Stimulated activated CD8-positive, alpha-beta memory T cell treated with anti-CD3 and anti-CD28 coated beads, Interleukin-7, amount 100 ng/mL, for 1 hour (primary cell): ENCODE measurements at places on chromosomes 2 and 18.

- DNase-seq, result no peak
Observed at GRCh38 chr2:47049502-47049901, 105.6 kb downstream of the STPG4 start.

GRCh38 chr18:55012008-55012407 lies 52.7 kb upstream of the CCDC68 start:
- DNase-seq, result no peak

DNA sequence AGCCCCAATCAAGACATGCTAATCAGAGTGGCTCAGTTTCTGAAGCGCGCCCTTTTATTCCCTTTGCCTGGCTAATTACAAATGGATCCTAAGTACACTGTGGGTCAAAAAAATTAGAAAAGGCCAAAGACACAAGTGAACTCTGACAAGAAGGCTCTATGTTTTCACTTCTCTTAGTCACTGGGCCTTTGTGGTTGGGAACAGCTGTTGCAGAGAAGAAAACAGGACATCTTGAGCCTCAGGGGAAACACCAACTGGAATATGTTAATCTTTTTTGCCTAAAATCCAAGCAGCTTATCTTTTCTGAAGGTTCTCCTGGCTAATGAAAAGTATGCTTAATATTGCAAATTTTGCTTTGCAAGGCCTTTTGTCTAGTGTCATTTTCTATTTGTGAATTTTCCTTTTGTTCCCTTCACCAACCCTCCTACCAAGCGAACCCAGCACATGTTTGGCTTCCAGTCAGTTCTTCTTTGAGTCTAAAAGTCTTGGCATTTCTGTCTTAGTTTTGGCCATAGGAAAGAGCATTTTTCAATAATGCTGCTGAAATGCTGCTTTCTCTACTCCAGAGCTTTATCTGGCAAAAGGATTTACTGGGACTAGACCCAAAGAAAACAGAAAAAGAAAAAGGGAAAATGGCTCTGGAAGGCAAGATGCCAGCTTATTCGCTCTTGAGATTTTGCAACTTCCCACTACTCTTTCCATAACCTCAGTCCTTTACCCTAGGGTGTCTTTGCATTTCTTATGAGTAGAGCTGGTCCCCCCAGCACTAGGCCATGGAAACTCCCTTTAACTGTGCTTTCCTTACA lies 440.2 kb upstream of the ST6GAL2 start:
- no peak for DNase-seq

DNA sequence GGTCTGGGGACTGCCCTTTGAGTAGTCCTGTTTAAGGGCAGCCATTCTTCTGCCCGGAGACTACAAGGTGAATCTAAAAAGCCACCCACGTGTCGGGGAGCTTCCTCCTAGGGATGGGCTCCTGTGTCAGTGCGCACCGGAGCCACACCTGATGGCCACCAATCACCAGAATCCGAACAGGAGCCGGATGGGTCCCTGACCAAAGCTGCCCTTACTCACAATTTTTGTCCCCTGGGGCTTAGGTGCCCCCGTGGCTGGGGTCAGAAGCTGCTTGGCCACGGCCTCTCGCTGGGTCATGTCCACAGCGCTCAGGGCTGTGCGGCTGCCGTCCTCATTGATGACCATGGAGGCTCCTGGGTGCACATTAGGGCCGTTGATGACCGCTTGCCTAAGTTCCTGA lies 30.9 kb downstream of the POLR1A start:
- DNase-seq, result no peak

DNA sequence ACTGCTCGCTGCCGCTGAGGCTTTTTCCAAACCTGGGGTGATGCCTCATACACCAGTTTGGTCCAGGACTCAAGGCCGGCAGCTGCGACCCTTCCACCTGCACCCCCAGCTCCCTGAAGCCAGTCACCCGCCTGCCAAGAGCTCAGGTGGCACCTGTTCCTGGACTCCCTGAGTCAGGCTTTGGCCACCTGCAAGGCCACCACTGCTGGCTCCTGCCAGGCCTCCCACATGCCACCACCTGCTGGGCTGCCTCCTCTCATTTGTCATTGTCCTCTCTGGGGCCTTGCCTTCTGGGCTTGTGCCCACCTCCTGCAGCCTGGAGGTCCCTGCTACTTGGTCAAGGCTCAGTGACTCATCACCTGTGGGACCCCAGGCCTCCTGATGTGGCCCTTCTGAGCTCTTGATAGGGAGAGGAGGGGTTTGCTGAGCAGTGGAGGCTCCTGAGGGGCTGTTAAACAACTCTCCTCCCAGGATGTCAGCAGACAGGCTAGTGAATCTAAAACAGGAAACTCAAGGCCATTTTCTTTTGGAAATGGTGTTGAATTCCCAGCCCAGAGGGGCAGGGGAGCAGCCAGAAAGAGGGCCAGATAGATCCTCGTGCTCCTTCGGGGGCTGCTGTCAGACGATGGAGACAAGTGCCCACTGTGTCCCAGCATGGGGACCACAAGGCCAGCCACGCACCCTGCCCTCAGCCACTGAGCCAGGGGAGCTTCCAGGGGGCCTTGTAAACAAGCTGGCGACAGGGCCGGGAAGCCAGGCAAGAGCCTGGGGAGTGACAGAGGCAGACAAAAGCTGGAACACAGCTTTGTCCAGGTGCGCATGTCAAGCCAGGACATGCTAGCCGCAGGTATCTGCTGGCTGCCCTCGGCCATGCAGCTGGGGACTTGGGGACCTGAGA lies 416.8 kb downstream of the LRATD1 start:
- no peak for DNase-seq

GRCh38 chr2:227464851-227465250 lies 7.1 kb upstream of the AGFG1 start:
- no peak for DNase-seq

GRCh38 chr2:98608962-98609604 lies 694 bp downstream of the UNC50 start:
- DNase-seq, result no peak

- no peak for DNase-seq
Observed at GRCh38 chr2:134391751-134392160, 137.9 kb downstream of the MGAT5 start.

DNA sequence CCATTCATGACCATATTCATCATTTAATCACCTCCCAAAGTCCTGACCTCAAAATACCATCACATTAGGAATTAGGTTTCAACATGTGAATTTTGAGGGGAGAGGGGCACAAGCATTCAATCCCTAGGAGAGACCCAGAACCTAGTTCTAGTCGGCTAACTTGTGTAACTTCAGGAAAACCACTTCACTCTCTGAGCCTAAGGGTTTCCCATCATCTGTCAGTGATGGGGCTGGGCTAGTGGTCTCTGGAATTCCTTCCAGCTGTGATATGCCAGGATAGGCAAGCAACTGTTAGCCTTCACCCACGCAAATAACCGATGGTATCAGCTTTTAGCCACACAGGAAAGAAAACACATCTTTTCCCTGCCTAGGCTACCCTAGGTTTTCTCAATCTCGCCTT lies 52.5 kb upstream of the MEX3C start:
- no peak for DNase-seq

- no peak for DNase-seq
Observed at GRCh38 chr2:154901063-154901462, 202.6 kb downstream of the KCNJ3 start.

- no peak for DNase-seq
Observed at GRCh38 chr2:181203412-181203811, 223.0 kb downstream of the UBE2E3 start.

DNA sequence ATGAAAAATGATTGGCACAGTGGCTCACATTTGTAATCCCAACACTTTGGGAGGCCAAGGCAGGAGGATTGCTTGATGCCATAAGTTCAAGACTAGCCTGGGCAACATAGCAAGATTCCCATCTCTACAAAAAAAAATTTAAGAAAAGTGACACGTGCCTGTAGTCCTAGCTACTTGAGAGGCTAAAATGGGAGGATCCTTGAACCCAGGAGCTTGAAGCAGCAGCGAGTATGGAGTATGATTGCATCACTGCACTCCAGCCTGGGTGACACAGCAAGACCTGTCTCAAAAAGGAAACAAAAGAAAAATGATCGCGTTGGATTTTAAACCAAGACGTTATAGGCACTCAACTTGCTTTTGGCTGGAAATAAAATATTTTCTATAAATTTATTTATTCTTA lies 37.8 kb upstream of the CREB1 start:
- no peak for DNase-seq

- no peak for DNase-seq
Observed at GRCh38 chr2:44245083-44245861, 30.0 kb upstream of the SLC3A1 start.

- DNase-seq, result no peak
Observed at GRCh38 chr2:208708486-208708885, 301.9 kb downstream of the PTH2R start.

GRCh38 chr2:173021939-173022371 lies 53.7 kb upstream of the MAP3K20 start:
- DNase-seq, result no peak

DNA sequence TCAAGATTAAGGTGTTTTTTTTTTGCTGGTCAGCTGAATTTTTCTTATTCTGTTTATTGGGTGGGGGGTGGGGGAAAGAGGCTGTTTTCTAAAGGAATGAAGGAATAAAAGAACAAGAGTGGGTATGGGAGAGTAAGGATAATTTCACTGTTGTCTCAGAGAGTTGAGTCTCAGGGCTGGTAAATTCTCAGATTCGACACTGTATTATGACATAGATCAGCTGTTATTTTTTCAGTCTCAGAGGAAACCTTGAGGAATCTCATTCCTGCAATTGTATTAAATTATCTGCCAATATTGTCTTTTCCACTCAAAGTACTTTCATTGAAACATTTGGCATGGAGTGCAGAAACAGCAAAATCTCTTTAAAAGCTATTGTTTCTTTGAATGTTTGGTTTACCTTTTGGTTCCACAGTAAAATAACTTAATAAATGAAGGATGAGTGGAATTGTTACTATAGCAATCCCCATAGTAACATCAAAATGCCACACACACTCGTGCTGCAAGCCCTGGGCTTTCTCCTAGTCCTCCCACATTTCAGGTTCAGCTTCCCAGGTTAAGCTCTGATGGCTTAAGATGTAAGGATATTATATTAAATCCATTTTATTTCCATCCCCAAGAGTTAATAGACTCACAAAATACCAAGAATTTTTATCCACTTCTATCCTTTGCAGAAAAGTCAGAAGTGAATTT lies 478.7 kb upstream of the TCF4 start:
- no peak for DNase-seq

GRCh38 chr18:22465859-22466457 lies 48.2 kb upstream of the CTAGE1 start:
- DNase-seq, result peak; percentile 16

DNA sequence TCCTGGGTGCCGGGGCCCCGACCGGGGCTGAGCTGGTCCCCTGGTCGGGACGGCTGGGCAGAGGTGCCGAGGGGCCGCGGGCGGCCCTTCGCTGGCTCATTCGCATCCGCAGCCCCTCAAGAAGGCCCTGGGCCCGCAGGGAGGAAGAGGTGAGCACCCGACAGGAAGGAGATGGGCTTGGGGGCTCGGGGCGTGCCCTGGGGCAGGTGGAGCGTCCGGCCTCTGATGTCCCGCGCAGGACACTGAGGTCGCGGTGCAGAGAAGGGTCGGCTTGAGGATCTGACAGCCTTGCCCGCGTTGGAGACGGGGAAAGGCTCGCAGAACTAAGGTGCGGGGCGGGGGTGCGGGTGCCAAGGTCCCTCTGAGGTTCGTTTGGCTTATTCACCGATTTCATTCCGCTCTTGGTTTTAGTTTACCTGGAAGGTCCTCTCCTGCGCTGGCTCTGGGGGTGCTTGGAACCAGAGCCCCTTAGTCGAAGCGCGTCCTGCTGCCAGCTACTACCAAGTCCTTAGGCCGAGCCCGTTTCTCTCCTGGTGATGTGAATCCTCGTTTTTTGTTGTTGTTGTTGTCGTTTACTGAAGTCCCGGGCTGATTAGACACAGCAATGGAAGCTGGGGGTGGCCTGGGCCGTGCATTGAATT lies 18.9 kb upstream of the CD8A start:
- no peak for DNase-seq

GRCh38 chr2:156803243-156803642 lies 367.1 kb downstream of the GPD2 start:
- DNase-seq, result no peak

DNA sequence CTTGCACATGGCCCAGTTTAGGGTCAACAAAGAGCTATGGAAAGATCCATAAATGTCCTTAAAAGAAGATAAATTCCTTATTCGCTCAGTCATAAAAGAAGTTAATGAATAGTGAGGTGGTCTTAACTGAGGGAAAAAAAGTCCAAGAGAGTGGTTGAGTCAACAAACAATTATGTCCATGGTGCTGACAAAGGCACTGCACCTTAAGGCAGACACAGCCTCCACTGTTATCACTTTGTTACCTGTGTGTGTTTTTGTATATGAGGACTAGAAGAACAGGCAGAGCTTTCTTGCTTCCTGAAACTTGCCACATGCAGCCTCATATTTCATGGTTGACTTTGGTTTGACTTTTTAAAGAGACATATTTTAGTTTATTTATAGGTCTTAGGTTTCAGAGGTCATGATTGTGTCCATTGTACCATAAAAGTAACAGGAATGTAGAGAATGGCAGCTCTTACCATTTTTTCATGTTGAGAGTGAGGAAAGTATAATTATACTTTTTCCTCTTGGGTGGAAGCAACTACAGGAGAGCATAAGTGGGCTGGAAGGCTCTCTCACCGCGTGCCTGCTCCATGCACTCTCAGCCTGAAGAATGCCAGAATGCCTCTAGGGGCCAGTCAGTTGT lies 93.6 kb downstream of the XRCC5 start:
- no peak for DNase-seq

- DNase-seq, result no peak
Observed at GRCh38 chr2:223731503-223731902, 105.9 kb downstream of the AP1S3 start.

GRCh38 chr2:156399224-156399949 lies 36.8 kb upstream of the GPD2 start:
- no peak for DNase-seq
